Hematopoietic multipotent progenitor cell (in vitro differentiated cells): ENCODE measurements at places on chromosomes 3 and 15.

DNA sequence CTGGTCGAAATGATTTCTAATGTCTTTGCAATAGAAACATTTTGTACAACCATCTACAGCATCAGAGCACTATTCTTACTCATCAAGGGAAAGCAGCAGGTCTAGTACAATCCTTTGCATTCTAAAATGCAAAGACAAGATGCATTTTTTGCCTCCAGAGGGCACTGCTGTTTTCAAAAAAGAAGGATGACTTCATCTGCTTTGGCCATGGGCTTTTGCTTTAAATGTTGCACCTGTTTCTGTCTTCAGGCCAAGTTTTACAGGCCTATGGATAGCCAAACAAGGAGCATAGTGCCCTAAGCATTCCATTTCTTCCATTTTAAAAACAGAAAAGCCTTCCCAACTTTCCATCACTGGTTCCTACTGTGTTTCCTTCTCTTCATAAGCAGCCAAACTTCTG is 3.4 kb downstream of the PARP9 start:
- DNase-seq: peak; percentile 42

GRCh38 chr3:3552761-3553160 is 246.5 kb upstream of the LRRN1 start:
- no peak for DNase-seq

DNA sequence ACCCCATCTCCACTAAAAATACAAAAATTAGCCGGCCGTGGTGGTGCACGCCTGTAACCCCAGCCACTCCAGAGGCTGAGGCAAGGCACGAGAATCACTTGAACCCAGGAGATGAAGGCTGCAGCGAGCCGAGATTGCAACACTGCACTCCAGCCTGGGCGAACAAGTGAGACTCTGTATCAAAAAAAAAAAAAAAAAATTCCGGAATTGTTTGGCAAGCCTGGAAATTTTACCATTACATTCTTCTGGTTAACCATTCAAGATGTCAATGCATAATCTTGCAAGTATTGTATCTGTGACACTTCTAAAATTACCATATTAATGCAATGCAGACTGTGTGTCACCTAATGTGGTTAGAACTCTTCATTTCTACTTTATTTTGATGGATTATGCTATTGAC is 67.0 kb downstream of the CSNK1G1 start:
- DNase-seq: no peak

- no peak for DNase-seq
Observed at GRCh38 chr15:53416219-53416940, 343.1 kb downstream of the WDR72 start.

DNA sequence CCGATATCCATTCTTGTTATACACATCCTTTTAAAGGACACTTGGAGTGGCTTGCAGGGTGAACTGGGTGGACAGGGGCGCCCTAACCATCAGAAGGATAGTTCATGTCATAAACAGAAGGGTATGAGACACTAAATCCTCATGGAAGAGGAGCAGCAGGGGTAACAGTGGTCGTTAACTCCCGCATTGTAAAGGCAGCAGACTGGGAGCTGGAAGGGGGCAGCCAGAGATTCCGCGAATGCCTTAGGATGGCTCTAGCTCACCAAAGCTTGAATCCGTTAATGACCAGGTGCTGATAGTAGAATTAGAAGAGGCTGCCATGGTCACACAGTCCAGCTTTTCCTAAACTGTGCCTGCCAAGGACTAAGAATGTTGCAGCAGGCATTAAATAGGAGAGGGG is 85.2 kb upstream of the ANKRD34C start:
- no peak for DNase-seq
